ENCODE measurements at places on chromosomes 7 and 10.

DNA sequence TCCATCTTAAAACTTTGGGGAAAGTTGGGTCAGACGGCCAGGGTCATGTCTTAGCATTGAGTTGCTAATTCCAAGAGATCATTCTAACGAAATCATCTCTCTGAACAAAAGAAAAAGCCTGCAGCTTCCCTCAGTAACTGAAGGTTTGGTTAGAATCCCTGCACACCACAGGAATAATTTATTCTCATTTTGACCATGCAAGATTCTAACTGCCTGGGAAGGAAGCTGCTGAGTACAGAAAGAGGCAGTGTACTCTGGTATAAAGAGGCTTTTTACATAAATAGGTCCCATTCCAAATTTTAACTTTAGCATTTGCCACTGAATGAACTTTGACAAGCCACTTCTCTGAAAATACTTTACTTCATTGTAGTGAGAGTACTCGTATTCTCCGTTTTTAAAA, 76.9 kb upstream of the RSBN1L start:
- no peak for DNase-seq

DNA sequence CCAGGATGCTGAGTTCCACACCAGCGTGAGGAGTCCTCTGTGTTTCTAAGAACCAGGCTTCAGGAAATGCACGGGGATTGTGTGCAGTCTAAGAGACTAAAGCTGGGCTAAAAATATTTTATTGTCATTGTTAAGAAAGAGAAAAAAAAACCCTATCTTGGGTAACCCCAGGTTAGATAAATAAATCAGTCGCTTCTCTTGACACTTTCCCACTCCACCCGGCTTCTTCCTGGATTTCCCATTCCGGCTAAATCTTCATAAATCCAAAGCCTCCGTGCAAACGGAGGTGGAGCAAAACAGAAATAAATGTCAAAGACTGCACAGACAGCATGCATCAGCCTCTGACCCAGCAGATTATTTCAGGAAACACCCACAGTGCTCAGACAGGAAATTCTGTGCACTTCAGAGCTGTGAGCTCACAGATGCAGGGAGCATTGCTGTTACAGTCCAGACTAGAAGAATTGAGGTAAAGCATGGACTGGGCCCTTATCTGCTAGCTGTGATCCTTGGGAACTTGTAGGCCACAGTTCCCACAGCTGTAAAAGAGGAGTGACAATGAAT, 44.8 kb upstream of the GRID1 start:
- DNase-seq, result no peak

DNA sequence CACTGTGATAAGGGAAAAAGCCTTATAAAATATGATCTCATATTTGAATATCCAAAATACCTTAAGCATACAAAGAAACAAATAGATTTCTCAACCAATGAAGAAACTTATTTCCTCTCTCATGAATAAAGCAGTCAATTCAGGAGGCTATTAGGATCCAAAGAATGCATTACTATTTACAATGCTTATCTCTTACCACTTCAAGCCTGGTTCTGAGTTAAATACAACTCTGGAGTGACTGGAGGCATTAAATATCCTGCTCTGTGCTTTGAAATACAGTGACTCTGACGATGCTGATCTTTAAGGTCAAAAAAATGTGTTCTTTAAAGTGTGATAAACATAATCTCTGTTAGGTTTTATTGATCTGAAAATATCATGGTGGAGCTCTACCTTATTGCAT, 493.2 kb downstream of the ZWINT start:
- DNase-seq, result no peak

DNA sequence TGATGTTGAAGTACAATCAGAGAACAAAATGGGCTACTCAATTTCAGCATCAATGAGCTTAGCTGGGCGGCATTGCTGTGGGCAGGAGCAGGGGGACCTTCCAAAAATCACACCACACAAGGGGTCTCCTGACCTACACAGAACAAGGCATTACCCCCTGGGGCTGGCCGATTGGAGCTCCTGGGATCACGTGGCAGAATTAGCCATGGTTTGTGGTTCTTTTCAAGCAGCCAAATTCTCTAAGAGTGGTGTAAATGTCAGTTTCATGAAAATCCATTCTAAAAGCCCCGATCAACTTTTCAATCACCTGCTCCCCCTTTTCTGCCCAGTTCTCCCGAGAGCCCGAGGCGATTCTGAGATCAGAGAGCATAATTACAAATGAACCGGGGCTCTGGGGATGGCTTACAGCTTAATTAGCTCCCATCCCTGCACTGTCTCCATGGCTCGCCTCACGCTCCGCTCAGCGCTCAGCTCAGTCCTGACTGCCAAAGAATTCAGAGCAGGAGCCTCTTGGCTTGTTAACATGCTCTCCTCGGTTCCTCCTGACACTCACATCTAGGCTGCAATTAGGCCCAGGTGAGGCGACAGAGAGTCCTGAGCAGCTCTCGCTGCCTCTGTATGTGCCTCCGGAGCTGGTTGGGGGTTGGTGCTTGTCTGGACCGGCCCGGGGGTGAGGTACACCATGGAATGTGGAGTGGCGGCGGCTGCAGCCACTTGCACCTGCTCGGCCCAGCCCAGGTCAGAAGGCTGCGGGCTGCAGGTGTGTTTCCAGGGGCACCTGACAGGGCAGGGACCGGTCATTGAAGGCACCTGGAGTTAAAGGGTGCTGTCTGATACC, 111.8 kb downstream of the WDR11 start:
- no peak for DNase-seq

DNA sequence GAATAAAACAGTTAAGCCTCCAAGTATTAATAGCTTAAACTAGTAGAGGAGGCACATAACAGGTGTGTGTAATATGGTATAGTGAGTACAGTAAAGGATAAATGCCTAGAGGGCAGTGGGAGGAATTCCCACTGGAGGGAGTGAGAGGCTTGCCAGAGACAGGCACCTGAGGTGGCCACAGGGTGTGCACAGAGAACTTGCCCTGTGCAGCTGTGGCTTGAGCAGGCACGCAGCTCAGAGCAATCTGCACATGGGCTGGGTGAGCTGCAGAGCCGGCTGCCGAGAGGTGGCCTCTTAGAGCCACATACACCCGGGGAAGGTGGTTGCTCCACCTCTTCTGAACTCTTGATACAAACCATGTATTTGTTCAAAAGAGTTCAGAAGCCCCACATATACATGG, 237.1 kb downstream of the COBL start:
- no peak for DNase-seq

- no peak for DNase-seq
Measured at GRCh38 chr10:107579970-107580369, 415.5 kb upstream of the SORCS1 start.

All from esophagus squamous epithelium (tissue), 5 donors.